ENCODE measurements at places on chromosomes 2 and 18. TPM values are rescaled to one million over a fixed set of nuclear protein-coding genes. Genes with fewer than 3 reads are reported as not detected.

UGT1A10 gene
- not detected for total RNA-seq

- no peaks in the 10 kb centered on the region for H3K27me3 ChIP-seq
- no peak for DNase-seq
- no peaks in the 10 kb centered on the region for H3K36me3 ChIP-seq
Observed at GRCh38 chr2:180662521-180662920, 317.9 kb upstream of the UBE2E3 start.

- no peak for DNase-seq
- no peak overlapping the region for H3K4me3 ChIP-seq
- H3K36me3 ChIP-seq = peaks cover 14% of the 10 kb centered on the region
- H3K4me1 ChIP-seq = peaks cover 5% of the 10 kb centered on the region
Observed at GRCh38 chr2:929925-930324, 20.7 kb upstream of the SNTG2 start.

DNA sequence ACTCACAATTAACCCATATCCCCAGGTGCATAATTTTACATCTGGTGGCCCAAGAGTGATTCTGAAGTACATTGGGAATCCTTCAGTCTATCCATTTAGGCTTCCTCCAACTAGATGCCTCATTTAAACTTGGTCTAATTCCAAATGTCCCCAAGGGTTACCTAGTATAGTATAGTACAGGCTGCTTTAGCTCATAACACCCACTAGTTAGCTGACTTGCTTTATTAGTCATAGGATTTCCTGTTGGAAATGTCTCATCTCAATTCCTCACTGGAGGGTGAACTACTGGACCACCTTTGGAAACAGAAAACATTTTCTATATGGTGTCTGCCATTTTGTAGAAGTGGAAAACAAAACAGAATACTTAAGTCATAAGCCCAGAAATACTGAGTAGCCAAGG, 202.5 kb upstream of the SESTD1 start:
- DNase-seq = no peak
- no peaks in the 10 kb centered on the region for H3K27me3 ChIP-seq
- no peak overlapping the region for H3K4me3 ChIP-seq
- H3K36me3 ChIP-seq = peaks cover 5% of the 10 kb centered on the region

DNA sequence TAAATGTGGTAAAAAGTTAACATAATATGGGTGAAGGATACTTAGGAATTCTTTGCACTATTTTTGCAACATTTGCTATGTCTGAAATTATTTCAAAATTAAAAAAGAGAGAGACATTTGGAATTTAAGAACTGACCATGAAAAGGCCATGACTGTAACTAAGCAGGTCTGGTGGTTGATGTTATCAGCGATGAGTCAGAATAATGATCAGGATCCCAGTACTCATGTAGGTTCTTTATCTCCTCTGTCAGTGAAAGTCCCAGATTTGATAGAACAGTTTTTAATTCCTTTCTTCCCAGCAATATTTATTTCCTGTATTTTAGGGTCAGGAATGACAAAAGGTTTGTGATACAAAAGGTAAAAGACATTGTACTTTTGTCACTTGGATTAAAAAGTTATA, 242.4 kb upstream of the ZNF521 start:
- no peak for DNase-seq
- no peaks in the 10 kb centered on the region for H3K27me3 ChIP-seq
- H3K27ac ChIP-seq = no peak overlapping the region

DNA sequence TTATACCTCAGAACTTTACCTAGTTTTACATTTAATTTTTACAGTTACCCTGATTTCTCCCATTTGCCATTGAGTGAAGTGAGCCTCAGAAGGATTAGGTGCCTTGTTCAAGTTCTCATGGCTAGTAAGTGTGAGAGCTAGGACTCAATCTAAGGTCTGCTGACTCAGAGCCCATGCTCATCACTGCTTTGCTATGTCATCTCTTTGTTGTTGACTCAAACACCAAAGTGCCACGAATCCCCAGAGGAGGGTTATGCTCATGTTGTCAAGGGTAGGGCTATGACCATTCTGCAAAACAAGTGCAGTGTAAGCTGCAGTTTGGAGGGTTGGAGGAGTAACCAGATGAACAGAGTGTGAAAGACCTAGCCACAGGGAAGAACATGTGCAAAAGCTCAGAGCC, 185.4 kb upstream of the SKOR2 start:
- no peaks in the 10 kb centered on the region for H3K4me1 ChIP-seq
- no peak overlapping the region for H3K27ac ChIP-seq
- DNase-seq = no peak
- no peaks in the 10 kb centered on the region for H3K27me3 ChIP-seq
